Naive thymus-derived CD8-positive, alpha-beta T cell (primary cell): ENCODE measurements at places on chromosomes 11 and 22. TPM values are rescaled to one million over a fixed set of nuclear protein-coding genes. Genes with fewer than 3 reads are reported as not detected.

Gene LAMTOR1
- polyA plus RNA-seq, result 78.6 TPM

Gene MIAT
- 0.63 TPM for polyA plus RNA-seq

Gene POU2F3
- not detected for polyA plus RNA-seq

Gene CLDN5
- not detected for polyA plus RNA-seq
